Activated CD4-positive, alpha-beta T cell treated with anti-CD3 and anti-CD28 coated beads, Interleukin-2, amount 50 U/mL, for 1 hour (primary cell): ENCODE measurements at places on chromosomes 16 and 17.

DNA sequence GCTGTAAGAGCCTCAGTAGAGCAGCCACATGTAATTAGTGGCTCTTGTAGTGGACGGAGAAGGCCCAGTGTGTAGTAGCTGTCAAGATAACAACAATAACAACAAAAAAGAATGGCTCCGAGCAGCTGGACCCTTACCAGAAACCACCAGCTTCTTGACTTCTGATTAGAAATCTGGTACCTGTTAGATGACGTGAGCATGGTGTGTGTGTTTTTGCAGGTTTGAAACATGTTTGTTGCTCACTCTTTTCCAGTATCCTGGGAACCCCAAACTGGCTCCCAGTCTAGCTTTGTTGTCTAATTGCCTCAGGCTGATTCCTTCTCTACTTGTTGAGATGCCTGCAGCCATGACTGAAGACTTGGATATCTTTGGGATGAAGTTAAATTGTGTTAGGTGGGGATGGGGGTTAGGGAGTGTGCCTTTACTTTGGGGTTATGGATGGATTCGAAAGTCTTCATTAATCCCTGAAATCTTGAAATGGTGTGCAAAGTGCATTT lies 21.0 kb downstream of the IGF2BP1 start:
- no peak for DNase-seq

DNA sequence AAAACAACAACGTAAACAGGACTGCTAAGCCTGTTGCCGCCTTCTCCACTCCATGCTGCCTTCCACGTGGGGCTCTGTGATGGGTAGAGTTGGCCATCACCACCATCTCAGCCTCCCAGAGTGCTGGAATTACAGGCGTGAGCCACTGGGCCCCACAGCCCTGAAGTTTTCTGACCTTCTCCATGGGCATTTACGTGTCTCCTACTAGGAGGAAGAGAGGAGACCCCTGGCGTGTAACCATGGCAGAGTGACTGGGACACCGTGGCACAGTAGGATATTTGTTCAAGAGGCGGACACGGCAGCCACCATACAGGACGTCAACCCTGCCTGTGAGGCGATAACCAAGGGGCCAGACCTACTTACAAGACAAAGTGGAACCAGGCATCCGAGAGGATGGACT lies 31.1 kb downstream of the TRPV3 start:
- DNase-seq, result no peak

DNA sequence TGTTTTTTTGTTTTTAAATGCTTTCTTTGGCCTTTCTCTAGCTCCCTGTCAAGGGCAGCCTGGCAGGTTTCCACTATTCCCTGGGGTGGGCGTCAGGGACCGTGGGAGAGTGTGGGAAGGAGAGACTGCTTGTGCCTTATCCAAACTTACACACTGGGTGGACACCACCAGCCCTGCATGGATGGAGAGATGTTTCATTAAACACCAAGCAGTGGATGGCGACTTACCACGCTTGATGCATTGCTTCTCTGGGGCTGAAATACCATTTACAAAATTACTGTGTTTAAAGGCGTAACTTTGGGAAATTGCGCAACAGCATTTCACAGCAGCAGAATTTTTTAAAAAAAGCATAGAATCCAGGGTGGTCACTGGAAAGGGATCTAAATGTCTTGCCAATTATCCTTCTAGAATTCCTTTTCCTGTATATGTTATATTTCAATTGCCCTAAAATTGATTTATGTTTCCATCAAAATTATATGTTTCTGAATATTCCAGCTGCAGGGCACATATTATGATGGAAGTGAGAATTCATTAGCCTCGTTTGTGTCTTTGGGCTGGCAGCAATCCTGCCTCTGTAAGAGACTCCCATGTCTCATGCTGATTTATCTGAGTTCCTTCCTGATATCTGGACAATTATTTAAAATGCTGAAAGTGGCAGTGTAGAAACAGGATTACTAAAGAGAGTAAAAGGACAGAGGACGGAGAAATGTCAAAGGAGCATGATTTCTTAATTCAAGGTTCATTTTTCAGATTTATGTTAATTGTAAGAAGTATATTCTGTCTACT lies 247.3 kb downstream of the GRIN2A start:
- DNase-seq, result no peak

DNA sequence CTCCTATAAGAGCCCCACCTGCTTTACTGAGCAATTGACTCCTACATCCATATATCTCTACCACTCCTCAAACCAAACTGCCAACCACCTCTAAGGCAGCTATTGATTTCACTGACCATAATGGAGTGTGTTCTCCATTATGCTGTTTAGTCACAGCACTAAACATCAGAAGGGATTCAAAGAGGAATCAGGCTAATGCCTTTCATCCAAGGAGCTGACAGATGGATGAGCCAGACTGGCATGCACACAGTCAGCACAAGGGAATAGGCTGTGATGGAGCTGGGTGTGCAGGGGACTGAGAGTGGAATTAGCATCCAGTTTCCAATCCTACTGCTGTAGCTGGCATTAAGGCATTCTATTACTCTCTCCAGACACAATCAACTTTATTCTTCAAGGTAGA lies 88.7 kb upstream of the CCL2 start:
- DNase-seq, result no peak

DNA sequence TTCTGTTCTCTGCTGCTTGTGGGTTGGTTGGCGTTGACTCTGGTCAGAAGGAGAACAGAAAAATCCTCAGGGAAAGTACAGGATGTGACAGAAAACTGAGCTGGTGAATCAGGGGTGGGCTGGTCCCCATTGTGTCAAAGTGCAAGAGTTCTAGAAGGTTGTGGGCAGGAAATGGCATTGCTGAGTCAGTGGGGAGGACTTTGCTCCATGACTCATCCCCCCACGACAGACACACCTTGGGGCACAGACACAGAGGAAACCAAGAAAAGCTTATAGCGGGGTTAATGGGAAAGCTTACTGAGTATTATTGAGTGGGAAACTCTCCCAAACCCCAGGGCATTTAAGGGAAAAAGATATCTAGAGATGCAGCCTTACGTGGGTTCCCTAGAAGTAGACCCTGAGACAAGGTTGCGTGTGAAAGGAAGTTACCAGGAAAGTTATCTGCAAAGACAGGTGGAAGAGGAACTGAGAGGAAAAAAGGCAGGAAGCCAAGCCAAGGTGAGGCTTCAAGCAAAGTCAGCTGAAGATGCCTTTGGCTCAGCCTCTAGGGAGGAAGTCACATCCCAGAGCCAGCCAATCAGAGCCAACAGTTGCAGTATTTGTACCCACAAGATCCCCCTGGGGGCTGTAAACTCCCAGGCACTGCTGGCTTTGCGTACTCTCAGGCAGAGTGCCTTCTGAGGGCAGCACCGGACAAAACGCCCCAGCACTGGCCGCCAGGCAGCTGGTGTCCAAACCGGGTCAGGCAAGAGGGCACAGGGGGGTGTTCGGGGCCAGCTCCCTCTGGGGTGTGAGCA lies 86.4 kb downstream of the FOXL1 start:
- DNase-seq, result no peak

DNA sequence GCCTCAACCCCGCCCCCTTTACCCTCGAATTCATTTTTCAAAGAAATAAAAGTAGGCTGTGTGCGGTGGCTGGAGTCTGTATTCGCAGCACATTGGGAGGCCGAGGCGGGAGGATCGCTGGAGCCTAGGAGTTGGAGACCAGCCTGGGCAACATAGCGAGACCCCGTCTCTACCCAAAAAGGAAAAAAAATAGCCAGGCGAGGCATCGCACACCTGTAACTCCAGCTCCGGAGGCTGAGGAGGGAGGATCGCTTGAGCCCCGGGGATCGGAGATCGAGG lies 671 bp upstream of the TOP2A start:
- no peak for DNase-seq

GRCh38 chr16:9077091-9077809 lies 14.2 kb upstream of the HAPSTR1 start:
- DNase-seq, result no peak

GRCh38 chr17:76379275-76379641 lies 5.2 kb upstream of the SPHK1 start:
- DNase-seq, result no peak

- DNase-seq, result no peak
Observed at GRCh38 chr16:56732366-56732765, 2.4 kb downstream of the NUP93 start.

DNA sequence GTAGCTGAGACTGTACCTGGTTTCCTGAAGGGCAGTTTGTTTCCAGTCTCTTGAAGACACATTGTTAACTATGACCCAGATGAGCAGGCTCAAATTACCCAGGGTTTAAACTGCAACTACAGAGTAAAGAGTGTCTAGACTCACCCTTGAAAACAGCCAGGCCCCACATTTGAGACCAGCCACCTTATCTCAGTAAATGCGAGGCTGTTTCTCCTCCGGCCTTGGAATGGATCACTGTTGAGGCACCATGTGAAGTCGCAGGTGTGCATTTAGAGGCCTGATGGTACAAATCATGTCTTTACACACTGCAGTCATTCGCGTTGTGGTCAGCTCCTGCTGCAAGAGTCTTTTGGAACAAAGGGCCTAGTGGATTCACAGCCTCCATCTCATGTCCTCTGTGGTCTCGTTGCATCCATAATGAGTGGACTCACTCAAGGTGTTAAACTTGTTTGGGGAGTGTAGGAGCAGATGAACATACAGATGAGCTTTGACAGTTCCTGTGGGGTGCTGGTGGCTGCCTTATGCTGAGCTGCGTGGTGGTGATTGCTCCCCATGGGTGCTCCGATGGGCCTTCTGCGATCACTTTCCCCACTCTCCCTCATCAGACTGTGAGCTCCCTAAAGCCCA lies 18.5 kb upstream of the N4BP1 start:
- no peak for DNase-seq
